Urinary bladder (tissue), 4 donors: ENCODE measurements at places on chromosomes 5 and 9. TPM values are rescaled to one million over a fixed set of nuclear protein-coding genes. Genes with fewer than 3 reads are reported as not detected.
A peak's percentile ranks its signal among the peaks of the same experiment; 100 is the strongest.

DNA sequence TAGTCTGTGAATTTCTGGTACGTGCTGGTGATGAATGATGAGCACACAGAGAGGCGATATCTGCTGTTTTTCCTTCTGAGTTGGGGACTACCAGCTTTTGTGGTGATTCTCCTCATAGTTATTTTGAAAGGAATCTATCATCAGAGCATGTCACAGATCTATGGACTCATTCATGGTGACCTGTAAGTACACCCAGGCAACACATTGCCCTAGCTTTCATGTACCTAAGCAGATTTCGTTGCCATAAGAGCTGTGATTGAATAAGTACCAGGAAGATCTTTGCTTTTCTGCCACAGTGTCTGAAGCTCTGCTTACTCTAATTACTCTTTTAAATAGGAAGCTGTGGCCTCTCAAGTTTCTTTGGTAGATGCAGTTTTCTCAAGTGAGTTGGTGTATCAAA is 397.8 kb downstream of the ARRDC3 start:
- DNase-seq, result no peak

GRCh38 chr9:109311286-109311685 is 9.6 kb downstream of the EPB41L4B start:
- DNase-seq, result no peak

The OR1N2 gene
- not detected for polyA plus RNA-seq

DNA sequence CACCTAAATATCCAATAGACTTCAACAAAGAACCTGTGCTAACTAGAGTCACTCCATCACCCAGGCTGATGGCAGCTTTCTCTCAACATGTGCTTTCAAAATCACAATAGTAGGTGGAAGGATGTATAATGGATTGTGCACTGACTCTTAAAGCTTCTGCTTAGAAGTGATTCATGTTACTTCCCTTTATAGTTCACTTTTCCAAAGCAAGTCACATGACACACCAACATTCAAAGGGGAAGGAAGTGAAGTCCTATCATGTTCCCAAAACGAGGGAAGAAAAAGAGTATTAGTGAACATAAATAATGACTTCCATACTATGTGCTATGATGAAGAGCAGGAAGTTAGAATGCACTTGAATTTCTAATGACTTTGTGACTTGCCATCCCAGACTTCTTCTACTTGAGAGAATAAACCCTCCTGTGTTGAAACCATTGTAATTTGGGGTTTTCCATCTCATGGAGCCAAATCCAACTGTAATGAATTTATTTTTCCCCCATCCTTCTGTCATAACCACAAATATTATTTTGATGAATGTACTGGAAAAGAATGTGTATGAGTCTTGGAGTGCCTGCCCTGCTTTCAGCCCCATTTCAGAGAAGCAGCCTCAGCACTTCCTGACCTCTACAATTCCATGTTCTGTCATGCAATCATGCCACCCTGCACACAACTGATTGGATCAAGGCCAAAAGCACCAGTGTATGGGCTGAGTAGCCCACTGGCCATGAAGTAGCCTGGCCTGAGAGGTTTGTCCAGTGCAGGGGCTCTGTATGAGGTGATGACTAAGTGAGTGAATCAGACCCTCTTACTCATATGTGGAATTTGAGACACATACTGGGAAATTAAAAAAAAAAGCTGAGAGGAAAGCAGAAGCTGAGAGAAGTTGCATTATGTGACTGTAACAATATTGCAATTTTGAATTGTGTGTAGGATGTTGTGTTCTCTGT is 525.9 kb upstream of the CLINT1 start:
- DNase-seq, result no peak

- DNase-seq, result no peak
Observed at GRCh38 chr9:110947491-110948044, 90.7 kb downstream of the LPAR1 start.

DNA sequence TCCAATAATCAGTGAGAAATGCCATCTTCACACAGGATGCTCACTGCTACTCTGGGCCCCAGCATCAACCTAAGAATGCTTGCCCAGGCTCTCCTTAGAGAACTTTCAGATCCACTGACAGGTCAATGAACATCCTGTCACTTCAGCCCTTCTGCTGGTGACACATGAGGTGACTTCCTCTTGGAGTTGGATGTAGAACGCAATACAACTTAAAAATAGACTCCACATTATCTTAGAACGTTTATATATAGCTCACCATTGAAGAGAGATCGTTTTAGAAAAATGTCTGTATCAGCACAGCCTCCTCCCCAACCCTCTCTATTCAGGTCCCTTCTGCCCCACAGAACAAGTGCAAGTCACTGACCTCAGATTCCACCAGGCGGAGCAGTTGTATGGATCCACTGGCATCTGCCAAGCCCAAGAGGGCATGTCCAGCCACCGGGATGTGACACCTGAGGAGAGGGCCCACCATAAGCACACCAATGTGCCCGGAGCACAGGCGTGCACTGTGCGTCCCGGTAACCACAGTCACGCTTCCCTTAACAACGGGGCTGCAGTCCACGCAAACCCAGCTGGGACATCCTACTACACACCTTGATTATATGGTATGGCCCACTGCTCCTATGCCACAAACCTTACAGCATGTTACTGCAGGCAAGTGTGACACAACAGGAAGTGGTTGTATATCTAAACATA is 2.9 kb downstream of the DPH7 start:
- no peak for DNase-seq

- DNase-seq, result no peak
Observed at GRCh38 chr9:87796196-87796595, 70.3 kb downstream of the CTSL start.

DNA sequence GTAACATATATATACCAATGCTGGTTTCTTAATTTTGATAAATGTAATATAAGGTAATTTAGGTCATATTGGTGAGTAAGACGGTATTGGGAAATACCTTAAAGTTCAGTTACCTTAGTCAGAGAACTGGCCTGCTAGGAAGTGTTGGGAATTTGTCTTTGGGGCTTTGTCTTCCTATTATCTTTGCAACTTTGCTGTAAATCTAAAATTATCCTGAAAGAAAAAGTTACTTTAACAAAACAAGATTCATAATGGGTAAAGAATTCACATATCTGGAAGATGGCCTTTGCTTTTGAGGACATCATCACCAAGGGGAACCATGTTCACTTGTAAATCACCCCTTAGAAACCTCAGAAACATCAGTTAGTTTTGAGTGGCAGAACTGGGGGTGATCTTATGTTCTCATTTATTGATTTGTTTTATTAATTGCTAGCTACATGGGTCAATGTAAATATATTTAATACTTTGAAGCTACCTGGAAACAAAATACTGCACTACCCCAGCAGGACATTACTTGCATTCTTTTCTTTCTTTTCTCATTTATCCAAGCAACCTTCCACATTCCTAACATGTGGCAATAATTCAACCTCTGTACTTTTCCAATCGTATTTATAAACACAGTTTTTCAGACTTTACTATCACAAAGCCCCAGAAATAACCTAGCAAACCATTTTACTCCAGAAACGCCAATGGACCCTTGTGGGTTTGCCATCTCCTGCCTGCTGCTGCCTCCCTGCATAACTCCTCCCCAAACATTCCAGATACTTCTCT is 41.4 kb downstream of the GLIS3 start:
- DNase-seq, result no peak

DNA sequence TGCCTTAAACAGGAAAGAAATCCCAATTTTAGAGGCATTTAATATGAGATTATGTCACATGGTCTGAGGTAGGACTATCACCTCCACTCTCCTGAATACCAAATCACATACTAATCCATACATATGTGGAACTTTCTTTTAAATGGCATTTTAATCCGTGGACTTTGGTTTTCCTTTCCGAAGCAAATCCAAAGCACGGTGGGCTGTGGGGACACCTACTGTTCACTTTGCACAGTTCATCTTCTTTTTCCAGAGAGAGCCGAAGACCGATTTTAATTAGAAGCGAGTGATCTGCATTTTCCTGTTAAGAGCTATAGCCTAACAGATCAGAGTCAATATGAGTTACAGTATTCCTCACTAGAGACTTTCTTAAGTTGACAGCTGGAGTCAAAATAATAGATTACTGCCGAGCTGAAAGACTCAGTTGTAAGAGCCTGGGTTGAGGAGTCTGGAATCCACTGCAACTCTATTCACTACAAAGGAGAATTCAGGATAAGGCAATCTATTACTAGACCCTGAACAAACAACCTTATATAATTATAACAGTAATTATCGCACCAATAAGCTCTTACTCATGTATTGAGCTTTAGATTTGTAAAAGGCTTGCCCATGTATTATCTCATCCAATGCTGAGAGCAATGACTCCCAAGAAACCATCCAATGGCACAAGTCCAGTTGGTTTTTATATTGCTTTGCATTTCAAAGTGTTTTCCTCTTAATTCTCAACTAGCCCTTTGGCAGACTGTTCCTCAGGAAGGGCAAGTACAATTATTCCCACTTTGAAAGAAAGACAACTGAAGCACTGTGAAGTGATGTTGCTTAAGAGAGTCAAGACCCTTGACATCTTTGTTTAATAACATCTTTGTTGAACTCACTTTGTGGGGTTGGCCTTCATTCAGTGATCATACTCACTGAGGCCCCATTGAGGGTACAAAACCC is 144.7 kb downstream of the TRPM6 start:
- DNase-seq, result no peak

DNA sequence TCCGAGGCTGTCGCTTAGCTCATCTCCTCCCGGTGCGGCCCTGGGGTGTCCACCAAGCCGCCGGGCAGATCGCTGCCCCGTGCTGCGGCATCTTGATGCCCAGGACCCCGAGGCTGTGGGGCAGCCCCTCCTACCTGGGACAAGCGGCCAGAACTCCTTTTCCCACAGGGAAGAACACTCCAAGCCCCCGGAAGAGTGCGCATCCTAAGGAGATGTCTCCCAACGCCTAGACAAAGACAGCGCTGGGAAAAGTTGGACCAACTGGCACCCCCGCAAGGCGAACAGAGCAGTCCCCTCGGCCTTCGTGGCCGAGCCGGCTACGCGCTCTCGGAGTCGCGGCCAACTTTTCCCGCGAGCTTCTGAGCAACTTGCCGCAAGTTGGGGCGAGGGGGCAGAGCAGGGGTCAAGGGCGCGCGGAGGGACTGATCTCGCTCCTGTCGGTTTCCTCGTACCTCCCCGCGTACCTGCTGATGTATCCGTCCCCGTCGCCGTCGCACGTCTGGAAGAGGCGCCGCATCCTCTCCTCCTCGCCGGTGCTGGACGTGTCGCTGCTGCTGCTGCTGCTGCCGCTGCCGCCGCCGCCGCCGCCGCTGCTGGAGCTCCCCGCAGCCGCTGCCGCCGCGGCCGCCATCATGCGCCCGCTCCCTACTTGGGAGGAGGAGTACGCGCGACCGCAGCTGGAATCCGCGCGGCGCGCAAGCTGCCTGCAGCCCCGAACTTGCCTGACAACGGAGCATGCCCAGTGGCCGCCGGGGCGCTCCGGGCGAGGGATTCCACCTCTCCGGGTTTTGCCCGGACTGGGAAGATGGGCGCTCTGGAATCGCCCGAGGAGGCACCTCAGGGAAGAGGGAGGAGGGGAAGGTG is at the start of gene MCC:
Gene MCC, minus strand, starts transcription at position 673 of the 864 bp plus-strand sequence.
- DNase-seq, result no peak

The LCP2 gene
- polyA plus RNA-seq, result 8.5 TPM

- no peak for DNase-seq
Observed at GRCh38 chr9:98551511-98552286, 157.0 kb downstream of the GABBR2 start.

- no peak for DNase-seq
Observed at GRCh38 chr9:88753691-88754367, 218.9 kb downstream of the NXNL2 start.

The PCDHGB5 gene
- 4.7 TPM for polyA plus RNA-seq

The FOXD4L5 gene
- not detected for polyA plus RNA-seq

DNA sequence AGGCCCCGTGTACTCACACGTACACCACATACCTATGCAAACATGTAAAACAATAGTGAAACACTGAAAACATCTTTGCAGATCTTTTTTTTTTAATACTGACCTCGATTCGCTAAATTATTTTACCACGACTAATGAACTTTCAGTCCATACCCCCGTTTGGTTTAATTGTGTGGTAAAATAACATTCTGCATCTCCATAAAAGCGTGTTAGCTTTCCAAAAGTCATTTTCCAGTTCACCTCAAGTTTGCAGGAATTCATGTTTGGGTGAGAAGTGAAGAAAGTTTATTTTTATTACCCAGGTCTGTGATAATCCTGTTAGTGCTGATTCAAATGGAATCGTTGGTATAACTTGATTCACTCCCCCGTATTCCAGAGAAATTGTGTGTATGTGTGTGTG is 652 bp downstream of the ARSK start:
- DNase-seq, result no peak

DNA sequence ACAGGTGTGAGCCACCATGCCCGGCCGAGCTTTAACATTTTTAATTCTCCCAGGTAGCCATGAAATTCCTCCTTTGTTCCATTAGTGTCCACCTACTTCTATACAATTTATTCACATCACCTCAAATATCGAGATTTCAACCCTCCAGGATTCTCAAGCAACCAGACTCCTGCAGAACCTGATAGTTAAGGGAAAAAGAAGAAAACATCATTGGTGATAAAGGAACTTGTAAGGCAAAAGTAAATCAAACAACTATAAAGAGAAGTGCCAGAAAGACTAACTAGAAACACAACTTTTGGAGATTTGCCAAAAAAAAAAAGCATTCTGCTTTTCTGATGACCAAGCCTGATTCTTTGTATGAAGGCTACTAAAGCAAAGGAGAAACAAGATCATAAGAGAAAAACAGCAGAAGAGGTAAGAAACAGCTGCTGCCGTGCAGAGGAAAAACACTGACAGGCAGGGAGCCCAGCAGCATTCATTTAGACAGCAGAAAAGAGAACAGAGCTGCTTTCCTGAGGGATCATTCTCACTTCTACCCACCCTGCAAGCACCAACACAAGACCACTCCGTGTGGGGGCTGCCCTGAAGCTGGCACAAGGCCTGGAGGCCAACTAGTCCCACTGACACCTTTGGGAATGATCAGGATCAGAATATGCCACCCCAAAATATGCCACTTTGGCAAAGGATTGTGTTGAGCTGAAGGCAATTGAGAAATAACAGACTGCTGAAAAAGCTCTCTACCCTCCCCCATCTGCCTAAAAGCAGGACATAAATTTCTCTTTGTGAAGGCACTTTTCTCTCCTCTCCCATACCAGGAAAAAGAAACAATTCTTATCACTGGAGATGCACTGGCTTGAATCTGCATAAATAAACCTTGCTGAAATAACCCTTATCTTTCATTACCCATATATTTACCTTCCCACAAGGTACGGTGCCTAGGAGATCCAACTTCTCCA is 75.1 kb downstream of the ALDH7A1 start:
- peak; percentile 49 for DNase-seq
